ENCODE measurements at places on chromosomes 12 and 14.

- no peak for DNase-seq
Observed at GRCh38 chr14:44803239-44803905, 158.4 kb downstream of the KLHL28 start.

DNA sequence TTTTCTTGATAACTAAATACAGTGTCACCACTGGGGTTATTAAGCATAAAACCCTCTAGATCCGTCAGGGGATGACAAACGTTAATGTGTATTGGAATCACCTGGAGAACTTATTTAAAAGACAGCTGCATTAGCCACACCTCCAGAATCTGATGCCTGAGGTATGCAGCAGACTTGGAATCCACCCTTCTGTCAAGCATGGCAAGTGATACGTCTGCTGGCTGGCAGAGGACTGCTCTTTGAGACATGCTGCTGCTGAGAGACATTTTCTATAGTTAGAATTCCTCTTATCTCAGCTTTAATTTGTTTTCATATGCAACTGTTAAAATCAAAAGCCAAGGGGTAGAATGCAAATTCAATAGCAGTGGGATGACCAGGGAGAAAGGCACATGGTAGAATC is 496.3 kb downstream of the NELL2 start:
- no peak for DNase-seq

DNA sequence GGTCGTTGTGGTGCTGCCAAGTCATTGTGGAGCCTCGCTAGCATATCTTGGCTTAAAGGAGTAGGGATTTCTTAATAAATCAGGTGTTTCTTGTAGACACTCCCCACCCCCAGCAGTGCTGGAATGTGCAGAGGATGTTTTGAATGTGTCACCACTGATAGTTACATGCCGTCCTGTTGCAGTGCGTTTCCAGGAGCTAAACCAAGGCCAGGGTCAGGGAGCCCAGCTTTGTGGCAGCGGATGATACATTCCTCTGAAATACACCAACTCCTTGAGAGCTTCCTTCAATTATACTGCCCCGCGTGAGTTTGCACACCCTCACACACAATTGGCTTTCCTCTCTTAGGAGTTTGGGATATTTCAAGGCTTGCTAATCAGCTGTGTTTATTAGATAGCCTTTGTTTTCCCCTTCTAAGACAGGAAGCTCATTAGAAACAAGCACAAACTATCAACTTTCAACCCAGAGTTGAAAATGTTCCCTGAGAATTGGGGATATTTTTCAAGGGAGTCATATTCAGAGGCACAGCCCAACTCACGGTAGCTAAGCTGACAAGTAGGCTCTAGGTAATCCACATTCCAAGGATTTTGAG is 154.9 kb downstream of the C12orf75 start:
- no peak for DNase-seq

- no peak for DNase-seq
Observed at GRCh38 chr14:100712490-100712889, 14.2 kb upstream of the DLK1 start.

- no peak for DNase-seq
Observed at GRCh38 chr12:64269161-64269560, 47.1 kb upstream of the KICS2 start.

GRCh38 chr12:108349278-108349688 is 10.2 kb upstream of the CMKLR1 start:
- no peak for DNase-seq

GRCh38 chr12:119206348-119207062 is 27.8 kb downstream of the HSPB8 start:
- no peak for DNase-seq

DNA sequence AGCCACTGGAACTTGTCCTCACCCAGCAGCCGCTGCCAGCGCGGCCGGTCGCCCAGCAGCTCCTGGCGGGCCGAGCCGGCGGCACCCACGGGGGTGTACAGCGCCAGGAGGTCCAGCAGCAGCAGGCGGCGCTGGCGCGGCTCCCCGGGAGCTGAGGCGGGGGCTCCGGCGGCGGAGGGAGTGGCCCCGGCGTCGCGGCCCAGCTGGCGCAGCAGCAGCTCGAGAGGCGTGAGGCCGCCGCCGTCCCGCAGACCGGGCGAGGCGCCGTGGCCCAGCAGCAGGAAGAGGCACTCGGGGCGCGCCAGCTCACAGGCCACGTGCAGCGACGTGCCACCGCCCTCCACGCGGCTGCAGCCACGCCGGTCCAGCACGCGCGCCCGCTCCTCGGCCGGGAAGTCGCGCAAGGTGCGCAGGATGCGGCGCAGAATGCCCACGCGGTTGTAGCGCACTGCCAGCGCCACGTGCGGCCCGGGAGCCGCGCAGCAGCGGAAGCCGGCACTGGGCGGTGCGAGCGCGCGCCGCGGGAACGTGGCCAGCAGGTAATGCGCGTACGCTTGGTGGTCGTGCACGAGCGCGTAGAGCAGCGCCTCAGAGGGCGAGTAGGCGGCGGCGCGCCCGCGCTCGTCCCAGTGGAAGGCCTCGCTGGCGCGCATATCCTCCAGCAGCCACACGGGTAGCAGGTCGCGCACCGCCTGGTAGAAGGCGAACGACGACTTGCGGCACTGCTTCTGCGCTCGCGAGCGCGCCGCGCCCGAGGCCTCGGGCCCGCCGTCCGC is 2.3 kb downstream of the ANKRD9 start:
- DNase-seq: no peak

DNA sequence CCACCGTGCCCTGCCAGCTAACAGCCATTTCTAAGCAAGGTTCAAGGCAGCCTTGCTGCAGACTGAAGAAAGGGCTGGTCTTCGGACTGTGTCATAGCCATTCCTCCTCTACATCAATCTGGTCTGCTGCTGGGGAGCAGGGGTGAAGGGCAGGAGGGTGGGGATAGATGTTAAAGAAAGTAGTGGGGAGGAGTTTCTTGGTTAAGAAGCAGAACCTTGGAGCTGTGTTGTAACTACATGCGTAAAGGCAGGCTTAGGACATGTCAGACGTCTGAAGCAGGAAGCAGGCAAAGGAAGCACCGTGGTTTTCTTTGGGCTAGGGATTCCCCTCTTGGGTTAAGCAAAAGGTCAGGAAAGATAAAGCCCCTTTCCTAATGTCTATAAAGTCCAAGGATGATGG is 18.1 kb upstream of the NEK9 start:
- no peak for DNase-seq

DNA sequence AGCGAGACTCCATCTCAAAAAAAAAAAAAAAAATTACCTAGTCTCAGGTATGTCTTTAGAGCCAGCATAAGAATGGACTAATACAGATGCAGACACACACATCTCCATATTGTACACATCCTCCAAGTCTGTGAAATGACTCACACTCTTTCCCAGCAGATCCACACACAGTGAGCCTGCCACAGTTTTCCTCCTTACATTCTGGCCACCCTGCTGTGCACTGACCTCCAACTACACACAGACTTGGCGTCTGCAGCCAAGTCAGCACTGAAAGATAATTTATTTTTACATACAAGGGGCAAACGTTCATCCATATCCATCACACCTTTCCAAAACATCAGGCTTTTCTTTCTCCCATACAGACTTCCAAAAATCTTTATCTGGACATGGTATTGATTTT is 115.9 kb downstream of the SLC25A21 start:
- DNase-seq: no peak

- DNase-seq: no peak
Observed at GRCh38 chr12:15852383-15852782, 29.8 kb upstream of the STRAP start.

- no peak for DNase-seq
Observed at GRCh38 chr14:105945896-105946295, 419.5 kb downstream of the TMEM121 start.

DNA sequence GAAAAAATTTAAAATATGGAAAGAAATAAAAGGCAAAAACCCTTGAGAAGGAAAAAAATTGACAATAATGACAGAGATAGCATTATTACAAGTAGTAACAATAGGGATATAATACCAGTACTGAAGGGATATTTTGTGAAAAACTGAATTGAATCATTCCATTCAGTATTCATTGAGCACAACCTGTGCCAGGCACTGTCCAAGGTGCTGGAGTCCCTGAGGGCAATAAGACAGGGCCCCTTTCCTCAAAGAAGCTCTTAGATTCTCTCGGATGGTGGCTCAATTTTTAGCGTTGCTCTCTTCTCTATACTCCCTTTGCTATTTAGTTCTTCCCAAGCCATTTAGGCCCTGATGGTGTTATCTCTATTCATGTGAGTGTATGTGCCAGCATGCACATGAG is 34.3 kb upstream of the GAS2L3 start:
- no peak for DNase-seq

- DNase-seq: no peak
Observed at GRCh38 chr12:45557016-45557415, 172.5 kb upstream of the ARID2 start.

DNA sequence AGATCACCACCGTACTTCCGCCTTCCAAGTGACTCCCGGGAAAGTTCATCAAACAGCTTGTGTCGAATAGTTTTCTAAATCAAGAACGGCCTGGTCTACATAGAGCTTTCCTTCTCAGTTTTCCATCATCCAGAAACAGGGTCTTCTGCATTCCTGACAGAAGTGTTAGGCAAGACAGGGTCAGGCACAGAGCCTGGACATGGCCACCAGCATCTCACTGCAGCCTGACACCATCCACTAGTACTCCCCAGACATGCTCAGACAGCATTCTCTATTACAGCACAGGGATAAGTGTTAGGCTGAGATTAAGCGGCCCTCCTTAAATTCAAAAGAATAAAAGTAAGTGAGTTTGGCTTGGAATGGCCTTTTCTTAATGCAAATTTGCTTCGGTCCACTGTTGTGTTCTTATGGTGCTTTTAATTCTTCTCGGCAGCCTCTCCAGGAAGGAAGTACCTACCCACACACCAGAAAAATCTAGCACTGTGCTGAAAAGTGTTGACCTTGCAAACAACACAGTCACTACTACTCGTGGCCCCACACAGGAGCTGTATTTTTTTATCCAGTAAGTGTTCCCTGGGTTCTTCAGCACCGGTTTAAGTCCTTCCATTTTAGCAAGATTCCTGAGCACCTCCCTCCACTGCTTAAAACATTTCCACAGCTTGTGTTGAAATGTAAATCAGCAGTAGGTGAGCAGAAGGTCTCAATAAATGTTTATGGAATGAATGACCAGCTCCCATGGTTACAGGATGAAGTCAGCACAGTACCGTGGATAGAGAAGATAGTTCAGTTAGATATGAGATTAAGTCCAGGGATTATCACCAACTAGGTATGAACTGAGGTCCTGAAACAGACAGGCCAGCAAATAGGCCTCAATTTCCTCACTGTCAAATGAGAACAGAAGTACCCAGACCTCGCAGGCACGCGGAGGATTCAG is 44.1 kb downstream of the SETD3 start:
- no peak for DNase-seq

- DNase-seq: no peak
Observed at GRCh38 chr12:85971800-85972199, 97.7 kb downstream of the NTS start.

DNA sequence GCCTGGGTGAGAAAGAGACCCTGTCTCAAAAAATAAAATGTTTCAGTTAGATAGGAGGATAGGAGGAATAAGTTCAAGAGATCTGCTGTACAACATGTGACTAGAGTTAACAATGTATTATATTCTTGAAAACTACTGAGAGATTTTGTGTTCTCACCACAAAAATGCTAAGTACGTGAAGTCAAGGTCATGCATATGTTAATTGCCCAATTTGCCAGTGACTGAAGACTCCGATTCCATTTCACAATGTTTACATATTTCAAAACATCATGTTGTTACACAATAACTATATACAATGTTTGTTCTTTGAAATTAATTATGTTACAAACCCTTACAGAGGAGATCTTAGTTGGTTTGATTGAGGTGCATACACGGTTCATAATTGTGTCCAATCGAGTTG is 52.1 kb downstream of the SLC15A4 start:
- DNase-seq: no peak

- no peak for DNase-seq
Observed at GRCh38 chr12:93536111-93536765, 36.2 kb upstream of the SOCS2 start.

GRCh38 chr12:3820122-3820521 is 53.1 kb downstream of the PARP11 start:
- no peak for DNase-seq

DNA sequence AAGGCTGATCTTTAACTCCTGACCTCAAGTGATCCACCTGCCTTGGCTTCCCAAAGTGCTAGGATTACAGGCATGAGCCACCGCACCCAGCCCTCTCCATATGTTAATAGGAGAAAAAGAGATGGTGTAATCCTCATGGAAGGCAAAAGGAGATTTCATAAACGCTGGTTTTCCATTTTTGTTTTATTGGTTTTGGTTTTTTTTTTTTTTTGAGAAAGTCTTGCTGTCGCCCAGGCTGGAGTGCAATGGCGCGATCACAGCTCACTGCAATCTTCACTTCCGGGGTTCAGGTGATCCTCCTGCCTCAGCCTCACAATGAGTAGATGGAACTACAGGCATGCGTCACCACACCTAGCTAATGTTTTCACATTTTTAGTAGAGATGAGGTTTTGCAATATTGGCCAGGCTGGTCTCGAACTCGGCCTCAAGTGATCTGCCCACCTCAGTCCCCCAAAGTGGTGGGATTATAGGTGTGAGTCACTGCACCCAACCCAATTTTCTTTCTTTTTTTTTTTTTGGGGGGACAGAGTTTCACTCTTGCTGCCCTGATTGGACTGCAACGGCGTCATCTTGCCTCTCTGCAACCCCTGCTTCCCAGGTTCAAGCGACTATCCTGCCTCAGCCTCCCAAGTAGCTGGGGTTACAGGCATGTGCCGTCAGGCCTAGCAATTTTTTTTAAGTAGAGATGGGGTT is 8.1 kb downstream of the PTGES3 start:
- DNase-seq: no peak

DNA sequence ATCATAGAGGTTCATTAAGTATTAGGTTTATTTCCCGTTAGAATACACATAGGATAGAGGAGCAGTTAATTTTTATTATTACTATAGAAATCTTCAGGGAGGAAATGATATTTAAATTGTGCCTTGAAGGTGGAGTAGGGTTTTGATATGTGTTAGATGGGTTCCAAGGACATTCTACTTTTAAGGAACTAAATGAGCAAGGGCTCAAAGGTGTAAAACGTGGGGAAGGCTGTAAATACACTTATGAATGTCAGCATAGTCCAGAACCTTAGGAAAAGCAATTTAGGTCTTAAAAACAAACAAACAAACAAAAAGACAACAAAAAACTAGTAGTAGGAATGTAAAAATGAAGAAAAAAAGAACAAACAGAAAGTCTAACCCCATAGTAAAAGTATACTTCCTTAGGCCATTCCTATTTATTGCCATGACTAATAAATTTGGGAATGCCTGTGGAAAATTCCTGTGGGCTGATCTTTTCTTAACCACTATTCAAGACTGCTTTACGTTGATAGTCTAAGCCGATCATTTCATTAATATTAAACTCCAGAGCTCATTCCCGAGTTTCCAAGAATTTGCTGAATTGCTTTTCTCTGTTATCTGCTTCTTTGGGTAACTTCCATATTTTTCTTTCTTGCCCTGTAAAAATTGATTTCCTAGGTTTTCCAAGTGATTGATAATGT is 180.3 kb downstream of the RAD51B start:
- no peak for DNase-seq

GRCh38 chr14:61462566-61463193 is 141.3 kb downstream of the PRKCH start:
- DNase-seq: no peak
